Omental fat pad (tissue), 4 donors: ENCODE measurements at places on chromosomes 7 and 10.

GRCh38 chr10:84540617-84541288 is 212.4 kb downstream of the CCSER2 start:
- peak; percentile 38 for DNase-seq

DNA sequence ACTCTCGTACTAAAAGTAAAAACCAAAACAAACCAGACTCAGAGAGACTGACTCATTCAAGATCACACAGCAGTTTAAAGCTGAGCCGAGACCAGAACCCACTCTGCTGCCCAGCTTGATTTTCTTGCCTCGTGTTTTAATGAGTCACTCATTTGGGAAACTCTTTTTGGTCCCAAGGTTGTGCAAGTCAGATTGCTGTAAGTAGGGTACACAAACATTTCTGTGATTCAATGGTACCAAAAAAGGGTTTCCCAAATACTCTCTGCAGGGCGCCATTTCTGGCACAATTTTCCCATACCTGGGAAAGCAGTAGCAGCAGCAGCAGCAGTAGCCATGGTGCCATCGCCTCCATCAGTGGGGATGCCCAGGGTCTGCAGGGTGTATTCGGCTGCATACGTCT is 69.9 kb downstream of the ASAH2B start:
- DNase-seq = no peak

- no peak for DNase-seq
Measured at GRCh38 chr10:100803492-100803891, 58.1 kb downstream of the PAX2 start.

- no peak for DNase-seq
Measured at GRCh38 chr10:32417911-32418547, 27.9 kb upstream of the CCDC7 start.

DNA sequence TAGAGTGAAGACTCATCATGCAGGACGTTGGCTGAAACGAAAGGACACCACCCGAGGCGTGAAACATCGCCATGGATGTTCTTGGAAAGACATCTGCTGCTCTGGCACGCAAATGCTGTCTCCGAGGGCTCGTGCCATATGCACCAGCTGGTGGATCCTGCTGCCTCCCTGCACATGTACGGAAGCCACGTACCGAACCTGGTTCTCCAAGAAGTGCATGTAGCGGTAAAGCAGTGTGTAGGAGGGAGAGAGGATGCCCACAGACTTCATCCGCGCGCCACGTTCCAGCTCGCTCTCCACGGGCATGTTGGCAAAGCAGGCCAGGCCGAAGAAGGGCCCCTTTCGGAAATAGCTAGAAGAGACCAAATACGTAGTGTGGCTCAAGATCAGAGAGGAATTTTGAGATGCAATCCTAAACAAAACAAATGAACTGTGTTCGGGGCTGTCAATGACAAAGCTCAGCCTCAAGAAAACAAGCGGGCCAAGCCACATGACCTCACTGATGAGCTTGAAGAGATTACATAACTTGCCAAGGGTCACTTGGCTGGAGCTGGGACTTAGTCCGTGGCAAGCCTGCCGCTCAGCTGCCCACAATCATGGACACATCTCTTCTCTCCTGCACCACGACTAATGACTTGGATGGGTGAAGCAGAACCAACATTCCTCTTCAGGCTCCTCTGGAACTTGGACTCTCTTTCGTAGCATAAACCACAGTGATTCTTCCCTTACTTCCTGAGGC is 16.5 kb downstream of the DENND11 start:
- no peak for DNase-seq

GRCh38 chr7:103113164-103113563 is 35.7 kb downstream of the NAPEPLD start:
- DNase-seq = no peak

- no peak for DNase-seq
Measured at GRCh38 chr7:15306296-15306695, 255.5 kb downstream of the AGMO start.

DNA sequence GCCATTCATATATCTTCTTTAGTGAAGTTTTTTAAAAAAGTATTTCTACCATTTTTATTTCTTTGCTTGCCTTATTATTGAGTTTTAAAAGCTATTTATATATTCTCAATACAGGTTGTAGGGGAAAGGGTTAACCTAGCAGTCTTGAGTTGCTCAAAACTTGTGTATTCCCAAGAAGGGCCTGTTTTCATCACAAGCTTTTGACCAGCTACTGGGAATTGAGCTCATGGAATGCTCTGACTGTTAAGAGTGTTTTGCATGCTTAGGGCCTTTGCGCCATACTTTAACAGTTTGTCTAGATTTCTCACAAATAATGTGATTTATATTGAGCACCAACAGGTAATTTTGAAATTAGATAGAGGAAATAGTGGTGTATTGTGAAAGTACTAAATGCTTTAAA is 72.0 kb upstream of the CALCR start:
- no peak for DNase-seq

DNA sequence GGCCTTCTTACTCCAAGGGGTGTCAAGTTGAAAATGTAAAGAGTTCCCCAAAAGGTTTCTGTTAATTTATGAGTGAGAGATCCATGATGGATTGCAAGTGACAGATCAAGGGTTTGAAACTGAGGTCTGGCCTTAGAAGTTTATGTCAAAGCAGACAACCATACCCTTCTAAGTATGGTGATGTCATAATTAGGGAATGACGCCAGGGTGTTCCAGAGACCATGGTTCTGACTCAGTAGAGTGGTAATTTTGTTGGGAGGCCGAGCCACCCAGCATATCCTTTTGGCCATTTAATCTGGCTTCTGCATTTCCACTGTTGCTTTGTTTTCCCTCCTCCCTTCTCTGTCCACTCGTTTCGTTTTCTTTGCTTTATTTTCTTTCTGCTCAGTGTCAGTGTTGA is 2.7 kb downstream of the TRUB1 start:
- DNase-seq = no peak

GRCh38 chr10:69093933-69094332 is 6.0 kb downstream of the SRGN start:
- DNase-seq = no peak

GRCh38 chr10:111273635-111274034 is 196.8 kb downstream of the ADRA2A start:
- DNase-seq = no peak

GRCh38 chr7:30862995-30863705 is 48.5 kb upstream of the AQP1 start:
- no peak for DNase-seq

- DNase-seq = no peak
Measured at GRCh38 chr7:105438847-105439173, 50.1 kb upstream of the SRPK2 start.
